ENCODE measurements at places on chromosomes 6 and 20. TPM values are rescaled to one million over a fixed set of nuclear protein-coding genes. Genes with fewer than 3 reads are reported as not detected.

DNA sequence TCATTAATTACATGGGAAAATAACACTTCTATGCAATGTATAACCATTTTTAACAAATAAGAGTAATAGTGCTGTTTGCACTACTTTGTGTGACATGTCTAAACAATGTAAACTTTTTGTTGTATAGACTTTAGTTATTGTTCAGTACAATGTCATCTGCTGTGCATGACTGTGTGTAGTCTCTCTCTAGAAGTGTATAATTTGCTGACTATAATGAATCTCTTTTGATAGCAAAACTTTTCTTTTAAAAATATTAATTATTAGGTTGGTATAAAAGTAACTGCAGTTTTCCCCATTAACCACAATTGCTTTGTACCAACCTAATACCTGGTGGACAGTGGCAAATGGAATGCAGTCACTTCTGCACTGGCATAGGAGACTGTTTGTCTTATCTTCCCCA lies 124.2 kb upstream of the SGK1 start:
- DNase-seq = no peak

DNA sequence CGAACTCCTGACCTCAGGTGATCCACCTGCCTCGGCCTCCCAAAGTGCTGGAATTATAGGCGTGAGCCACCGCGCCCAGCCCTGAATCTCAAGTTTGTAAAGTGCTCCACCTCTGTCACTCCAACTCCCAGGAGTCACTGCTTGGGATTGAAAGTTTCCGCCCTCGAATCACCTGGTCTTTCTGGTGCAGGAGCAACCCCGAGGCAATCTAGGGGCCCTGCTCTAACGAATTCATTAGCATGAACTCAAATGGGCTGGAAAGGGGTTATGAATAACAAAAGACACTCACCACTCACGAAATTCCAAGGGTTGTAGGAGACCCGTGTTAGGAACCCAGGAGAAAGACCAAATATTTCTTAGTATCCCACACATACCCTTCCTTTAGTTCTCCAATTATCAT lies 26.1 kb downstream of the RBCK1 start:
- no peak for DNase-seq

DNA sequence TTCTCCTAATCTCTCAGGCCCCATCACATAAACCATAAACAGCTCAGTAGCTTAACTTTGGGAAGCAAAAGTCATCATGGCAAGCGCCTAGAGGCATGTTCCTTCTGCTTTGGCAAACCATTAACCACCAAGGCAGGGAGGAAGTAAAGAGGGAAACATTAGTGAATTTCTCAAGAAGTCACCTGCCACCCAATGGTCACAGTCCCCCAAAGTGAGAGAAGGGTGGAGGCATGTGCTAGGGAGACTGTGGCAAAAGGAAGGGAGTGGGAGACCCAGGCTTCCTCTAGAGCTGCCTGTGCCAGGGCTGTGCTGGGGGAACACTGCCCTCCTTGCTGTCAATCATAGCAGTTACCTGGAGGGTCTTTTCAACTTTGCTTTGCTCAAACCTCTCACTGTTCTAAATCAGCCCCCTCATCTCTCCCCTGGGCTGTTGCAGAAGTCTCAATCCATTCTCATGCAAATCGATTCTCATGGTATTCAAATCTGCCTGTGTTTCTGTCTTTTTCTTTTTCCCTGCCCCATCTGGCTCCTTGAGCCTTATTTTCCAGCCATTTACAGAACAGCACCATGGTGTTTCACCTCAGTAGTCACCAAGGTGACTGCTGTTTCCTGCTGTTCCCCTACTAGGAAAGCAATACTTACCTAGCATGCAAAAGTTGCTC lies 1.8 kb upstream of the RNF24 start:
- no peak for DNase-seq

- DNase-seq = no peak
Observed at GRCh38 chr6:90701146-90701781, 114.4 kb upstream of the MAP3K7 start.

DNA sequence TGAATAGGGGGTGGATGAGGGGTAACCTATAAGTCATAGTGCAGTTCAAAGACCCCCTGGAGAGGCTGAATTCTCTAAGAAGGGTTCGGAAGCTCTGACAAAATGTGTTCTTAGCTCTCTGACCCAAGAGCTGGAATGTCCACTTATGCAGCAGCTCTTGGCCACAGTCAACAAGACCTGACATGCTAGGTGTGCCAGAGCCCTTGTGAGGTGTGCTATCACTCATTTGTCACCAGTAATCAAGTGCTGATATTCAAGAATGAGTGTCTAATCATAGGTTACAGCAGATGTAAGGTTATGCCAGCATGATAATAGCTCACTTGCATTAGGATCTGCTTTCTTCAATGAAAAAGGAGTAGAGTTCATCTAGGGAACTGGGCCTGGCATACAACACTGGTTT lies 28.1 kb downstream of the TOMM6 start:
- DNase-seq = no peak

DNA sequence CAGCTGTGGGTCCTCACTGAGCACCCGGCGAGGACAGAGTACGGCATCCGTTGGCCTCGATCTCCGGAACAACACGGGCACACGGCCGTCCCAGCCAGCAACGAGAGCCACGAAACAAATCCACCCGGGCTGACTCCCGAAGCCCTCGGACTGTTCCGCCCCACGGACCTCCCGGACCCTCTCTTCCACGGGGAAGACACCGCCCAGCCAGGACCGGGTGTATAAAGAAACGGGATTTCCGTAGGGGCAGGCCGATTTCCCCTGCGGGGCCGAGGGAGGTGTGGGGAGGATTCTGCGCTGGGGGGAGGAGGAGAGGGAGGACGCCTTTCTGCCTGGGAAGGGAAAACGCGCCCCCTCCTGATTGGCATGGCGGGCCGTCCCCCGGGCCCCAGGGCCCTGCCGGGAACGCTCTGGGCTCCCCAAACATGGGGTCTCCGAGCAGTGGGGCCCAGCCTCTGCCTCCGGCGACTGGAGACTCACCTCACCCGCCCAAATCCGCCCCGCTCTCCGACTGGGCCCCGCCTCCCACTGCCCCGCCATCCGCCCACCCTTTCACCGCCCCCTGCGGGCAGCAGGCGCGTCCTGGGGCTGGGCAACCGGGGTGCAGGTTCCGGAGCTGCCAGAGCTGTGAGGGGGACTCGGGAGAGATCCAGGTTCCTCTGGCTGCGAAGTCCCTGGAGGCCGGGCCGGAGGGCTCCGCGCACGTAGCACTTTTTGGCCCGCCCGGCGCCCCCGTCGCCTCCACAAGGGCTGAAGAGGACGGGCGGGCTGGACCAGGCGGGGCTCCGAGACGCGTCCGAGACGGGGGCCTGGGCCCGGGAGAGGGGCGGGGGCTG lies 679 bp upstream of the PPDPF start:
- no peak for DNase-seq

- no peak for DNase-seq
Observed at GRCh38 chr20:42920776-42921175, 268.9 kb downstream of the PTPRT start.

GRCh38 chr6:1670711-1671462 lies 61.2 kb downstream of the FOXC1 start:
- no peak for DNase-seq

DNA sequence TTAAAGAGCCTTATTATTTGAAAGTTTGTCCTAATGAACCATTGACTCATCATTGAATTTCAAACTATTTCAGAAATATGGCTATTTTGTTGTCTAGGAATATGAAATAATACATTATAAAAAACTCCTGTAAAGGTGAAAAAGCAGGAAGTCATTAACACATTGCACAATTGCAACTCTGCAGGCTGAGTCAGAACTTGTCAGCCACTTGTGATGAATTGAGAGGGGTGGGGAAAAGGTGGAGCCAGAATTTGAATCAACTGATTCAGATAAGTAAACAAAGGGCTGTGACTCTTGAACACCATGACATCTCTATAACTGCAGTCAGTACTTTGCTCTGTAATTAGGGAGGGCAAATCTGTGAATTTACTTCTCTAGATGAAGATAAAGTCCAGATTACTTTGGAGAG lies 6.0 kb downstream of the C6orf141 start:
- no peak for DNase-seq

DNA sequence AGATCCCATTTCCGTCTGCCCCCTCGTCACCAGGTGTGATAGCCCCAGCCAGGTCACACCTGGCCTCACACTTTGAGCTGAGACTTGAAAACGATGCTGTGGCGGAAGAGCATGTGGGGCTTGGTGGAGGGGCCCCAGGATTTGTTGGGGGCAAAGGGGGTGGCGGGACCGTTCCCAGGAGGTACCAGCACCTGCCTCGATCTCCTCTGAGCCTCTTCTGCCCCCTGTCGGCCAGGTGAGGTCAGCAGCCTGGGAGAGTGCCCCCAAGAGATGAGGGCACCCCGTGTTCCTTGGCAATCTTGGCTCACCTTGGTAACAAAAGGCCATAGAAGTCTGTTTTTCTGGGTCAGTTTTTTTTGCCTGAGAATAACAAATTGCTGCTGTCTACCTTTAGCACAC lies 25.4 kb downstream of the SPATA2 start:
- DNase-seq = no peak

DNA sequence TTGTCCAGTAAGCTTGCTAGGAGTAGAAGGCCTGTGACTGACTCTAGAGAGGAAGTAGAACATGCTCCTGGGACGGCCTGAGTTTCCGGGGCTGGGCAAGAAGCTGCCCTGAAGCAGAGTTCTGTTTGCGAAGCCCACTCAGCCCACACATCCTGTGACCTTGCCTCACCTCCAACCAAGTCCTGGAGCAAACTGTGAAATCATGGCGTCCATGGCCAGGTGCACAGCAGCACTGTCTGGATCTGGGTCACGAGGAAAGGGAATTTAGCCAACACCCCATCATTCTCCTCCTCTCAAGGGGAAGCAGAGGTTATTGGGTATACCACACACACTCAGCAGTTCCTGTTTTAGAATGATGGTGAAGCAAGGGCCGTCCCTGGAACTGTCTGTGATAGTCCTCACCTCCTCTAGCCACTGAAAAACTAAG lies 87.5 kb downstream of the CRYBG1 start:
- no peak for DNase-seq

DNA sequence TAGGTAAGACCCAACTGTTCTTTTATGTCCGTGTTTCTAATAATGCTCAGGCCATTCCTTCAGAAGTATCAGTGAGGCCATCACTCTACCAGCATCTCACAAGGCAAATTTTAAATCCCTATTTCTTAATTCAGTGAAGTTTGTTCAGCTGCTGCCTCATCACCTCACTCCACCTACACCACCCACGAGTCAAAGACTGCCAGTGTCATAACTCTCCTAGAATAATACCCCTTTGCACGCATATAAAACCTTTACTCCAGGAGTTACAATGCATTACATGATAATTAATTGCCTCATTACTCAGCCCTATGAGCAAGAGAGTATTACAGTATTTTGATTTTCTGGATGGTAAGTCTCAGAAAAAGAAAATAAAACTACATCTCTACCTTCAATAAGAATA lies 793.6 kb downstream of the TFAP2A start:
- no peak for DNase-seq

- DNase-seq = no peak
Observed at GRCh38 chr6:17099401-17100059, 2.3 kb upstream of the STMND1 start.

DNA sequence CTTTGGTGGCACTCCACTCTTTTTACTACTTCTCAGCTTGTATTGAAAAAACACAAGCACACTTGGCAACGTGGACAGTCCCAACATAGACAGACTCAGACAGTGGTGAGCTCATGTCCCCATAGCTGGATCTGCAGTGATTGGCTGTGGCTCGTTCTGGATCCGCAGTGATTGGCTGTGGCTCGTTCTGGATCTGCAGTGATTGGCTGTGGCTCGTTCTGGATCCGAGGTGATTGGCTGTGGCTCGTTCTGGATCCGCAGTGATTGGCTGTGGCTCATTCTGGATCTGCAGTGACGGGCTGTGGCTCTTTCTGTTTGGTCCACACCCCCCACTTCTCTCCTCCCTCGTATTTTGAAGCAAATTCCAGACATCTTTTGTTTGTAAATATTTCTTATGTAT lies 28.0 kb downstream of the OSBPL2 start:
- DNase-seq = no peak

GRCh38 chr6:45118754-45119153 lies 209.4 kb upstream of the RUNX2 start:
- no peak for DNase-seq

DNA sequence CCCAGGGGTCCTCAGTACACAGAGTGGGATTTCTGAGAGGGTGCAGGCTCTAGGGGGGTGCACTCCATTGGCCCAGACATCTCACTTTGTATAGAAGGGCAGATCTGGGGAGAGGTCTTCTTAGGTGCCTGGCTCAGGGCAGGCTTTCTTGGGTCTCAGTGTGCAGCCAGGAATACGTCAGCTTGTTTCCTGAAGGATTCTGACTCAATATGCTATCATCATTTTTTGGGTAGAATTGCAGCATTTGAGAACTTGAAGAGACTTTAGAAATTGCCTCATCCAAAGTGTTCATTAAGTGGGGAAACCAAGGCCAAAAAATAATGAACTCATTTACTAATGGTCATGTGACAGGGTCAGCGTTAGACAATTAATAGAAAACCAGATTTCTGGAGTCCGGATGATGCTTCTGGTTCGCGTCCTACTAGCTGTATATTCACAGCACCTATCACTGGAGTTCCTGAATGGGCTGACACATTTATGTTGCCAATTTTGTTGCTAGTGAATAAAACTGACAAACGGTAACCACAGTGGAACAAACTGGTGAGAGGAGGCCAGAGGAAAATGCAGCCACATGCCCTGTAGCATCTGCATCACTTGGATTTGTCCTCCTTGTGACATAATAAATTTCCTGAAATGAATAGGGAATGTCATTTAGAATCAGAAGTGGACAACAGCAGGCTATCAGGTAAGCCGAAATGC lies 238.9 kb downstream of the TBC1D7 start:
- DNase-seq = no peak

DNA sequence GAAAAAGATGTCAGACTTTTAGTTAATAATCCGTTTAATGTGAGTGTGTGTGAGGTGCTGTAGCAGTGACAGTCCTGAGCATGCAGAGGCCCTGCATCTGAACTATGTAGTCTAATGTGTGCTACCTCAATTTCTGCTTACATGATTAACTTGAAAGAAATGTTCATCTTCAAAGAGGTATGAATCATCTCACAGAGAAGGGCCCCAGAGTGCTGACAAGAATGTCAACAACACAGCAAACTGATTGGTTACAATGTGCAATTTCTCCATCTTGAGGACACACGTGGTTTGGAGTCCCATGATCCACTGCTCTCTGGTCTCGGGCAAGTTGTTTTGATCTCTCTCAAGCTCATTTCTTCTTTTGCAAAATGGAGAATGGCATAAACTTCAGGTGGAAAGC lies 61.7 kb upstream of the EMILIN3 start:
- DNase-seq = no peak

The CRYBG1 gene
- total RNA-seq = 0.31 TPM

The FRS3 gene
- 6.7 TPM for total RNA-seq

The VSX1 gene
- total RNA-seq = not detected

The PRDM13 gene
- not detected for total RNA-seq

The ADGB gene
- total RNA-seq = 0.94 TPM

The BNIP5 gene
- total RNA-seq = not detected

The TFAP2A gene
- not detected for total RNA-seq

The ELOVL2 gene
- total RNA-seq = 52.7 TPM

The NTSR1 gene
- 6.7 TPM for total RNA-seq
